ENCODE measurements at places on chromosomes 3 and 15. TPM values are rescaled to one million over a fixed set of nuclear protein-coding genes. Genes with fewer than 3 reads are reported as not detected.

The FETUB gene
- not detected for total RNA-seq

The PLSCR2 gene
- total RNA-seq: not detected

The HMG20A gene
- 48.0 TPM for total RNA-seq

The CPLX3 gene
- total RNA-seq: not detected

The GSK3B gene
- 50.9 TPM for total RNA-seq

The FRMD5 gene
- 3.2 TPM for total RNA-seq

GRCh38 chr3:162491952-162492351 is 995.3 kb downstream of the OTOL1 start:
- no peak for DNase-seq

- no peak for DNase-seq
Measured at GRCh38 chr3:32106929-32107362, 526 bp downstream of the GPD1L start.

GRCh38 chr3:57544181-57545125 is at the start of gene DNAH12:
Gene DNAH12 (minus strand): TSS chr3:57544344. CDS start chr3:57542870, 1,474 bp downstream.
- no peak for DNase-seq

GRCh38 chr15:60020736-60021135 is 16.6 kb downstream of the FOXB1 start:
- DNase-seq: no peak

- peak; percentile 94 for DNase-seq
Measured at GRCh38 chr3:178170698-178171535, 365.3 kb upstream of the KCNMB2 start.

DNA sequence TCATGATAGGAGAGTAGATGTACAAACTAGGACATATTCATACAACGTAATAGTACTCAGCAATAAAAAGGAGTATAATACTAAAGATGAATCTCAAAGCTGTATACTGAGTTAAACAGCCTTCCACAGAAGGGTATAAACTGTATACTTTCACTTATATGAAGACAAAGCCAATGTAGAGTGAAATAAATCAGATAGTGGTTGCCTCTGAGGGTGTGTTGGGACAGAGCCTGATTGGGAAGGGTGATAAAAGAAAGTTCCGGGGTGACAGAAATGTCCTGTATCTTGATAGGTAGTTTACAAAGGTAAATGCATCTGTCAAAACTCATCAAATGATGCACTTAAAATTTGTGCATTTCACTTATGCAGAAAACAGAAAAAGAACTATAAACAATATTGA is 122.5 kb downstream of the ADAM10 start:
- DNase-seq: no peak

- DNase-seq: no peak
Measured at GRCh38 chr3:110149763-110150162, 812.4 kb upstream of the DPPA4 start.

GRCh38 chr3:143529018-143529478 is 319.2 kb downstream of the SLC9A9 start:
- no peak for DNase-seq

- no peak for DNase-seq
Measured at GRCh38 chr15:70348226-70348543, 250.5 kb upstream of the TLE3 start.

GRCh38 chr15:45527086-45527485 is 4.5 kb upstream of the SLC30A4 start:
- DNase-seq: no peak

DNA sequence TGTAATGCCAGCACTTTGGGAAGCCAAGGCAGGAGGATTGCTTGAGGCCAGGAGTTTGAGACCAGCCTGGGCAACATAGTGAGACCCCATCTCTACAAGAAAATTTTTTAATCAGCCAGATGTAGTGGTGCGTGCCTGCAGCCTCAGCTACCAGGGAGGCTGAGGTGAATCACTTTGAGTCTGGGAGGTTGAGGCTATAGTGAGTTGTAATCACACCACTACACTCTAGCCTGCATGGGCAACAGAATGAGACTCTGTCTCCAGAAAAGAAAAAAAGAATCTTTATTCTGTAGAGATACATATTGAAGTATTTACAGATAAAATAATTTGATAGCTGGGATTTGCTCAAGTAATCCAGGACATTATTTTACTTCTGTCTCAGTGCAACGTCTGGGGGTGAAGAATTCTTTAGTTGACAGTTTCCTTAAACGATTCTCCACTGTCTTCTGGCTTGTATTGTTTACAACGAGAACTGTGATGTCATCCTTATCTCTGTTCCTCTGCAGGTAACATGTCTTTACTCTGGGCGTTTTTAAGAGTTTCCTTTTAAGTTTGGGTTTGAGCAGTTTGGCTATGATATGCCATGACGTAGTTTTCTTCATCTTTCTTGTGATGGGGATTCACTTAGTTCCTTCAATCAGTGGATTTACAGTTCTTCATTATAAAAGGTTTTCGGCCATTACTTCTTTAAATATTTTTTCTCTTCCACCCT is 26.3 kb downstream of the KPNA1 start:
- no peak for DNase-seq

GRCh38 chr15:57463360-57463759 is 87.1 kb downstream of the CGNL1 start:
- no peak for DNase-seq
